ENCODE measurements at places on chromosomes 7 and 10.

- DNase-seq: peak; percentile 19
These were observed 26.1 kb downstream of the ENKUR start for GRCh38 chr10:24989867-24990266.

DNA sequence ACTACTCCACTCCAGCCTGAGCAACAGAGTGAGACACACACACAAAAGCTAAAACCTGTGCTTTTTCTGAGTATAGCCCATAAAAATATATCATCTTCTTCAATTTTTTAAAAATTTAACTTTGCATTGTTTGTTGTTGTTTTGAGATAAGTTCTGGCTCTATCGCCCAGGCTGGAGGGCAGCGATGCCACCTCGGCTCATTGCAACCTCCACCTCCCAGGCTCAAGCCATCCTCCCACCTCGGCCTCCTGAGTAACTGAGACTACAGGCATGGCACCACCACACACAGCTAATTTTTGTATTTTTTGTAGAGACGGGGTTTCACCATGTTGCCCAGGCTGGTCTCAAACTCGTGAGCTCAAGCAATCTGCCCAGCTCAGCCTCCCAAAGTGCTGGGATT lies 14.3 kb upstream of the TLX1 start:
- no peak for DNase-seq

- peak; percentile 71 for DNase-seq
These were observed 156.6 kb downstream of the CCDC3 start for GRCh38 chr10:12844811-12845483.

DNA sequence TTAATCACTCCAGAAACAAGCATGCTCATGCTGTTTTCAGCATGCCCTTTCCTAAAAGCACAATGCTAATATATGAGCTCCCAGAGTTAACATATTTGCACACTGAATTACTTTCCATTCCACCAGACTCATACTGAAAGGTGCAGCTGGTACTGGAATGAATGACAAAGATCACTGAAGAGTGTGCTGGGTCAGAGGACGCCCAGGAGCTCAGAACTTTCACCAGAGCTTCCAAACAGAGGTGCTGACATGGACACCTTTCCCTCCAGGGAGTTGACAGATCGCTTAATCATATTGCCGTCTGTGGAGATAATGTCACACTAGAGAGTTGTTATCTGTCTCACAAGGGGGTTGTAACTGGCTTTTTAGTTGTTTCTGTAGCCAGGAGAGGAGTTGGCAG lies 292.9 kb downstream of the LHFPL3 start:
- DNase-seq: no peak

- no peak for DNase-seq
These were observed 176.6 kb upstream of the MKLN1 start for GRCh38 chr7:131151034-131151433.

DNA sequence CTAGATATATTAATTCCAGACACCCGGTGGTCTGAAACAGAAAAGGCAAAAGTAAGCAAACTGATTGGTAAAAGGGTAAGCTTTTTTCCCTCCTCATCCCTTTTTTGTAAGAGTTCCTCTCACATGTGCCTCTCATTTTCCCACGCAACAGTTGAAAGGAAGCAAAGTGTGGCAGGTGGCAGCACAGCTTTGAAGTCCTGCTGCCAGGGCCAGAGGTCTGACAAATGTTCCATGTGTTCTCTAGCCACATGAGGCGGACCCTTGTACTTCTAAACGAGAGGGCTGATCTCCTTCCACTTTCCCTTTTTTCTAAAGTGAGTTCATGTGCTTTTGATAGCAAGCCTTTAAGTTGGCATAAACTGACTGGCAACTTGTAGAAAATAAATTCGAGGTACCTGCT lies 217.5 kb downstream of the POLR1F start:
- no peak for DNase-seq

- DNase-seq: no peak
These were observed 58.1 kb upstream of the DGKI start for GRCh38 chr7:137904833-137905232.

All from eye (tissue), 1 donor.